ENCODE measurements at places on chromosomes 12 and 14. TPM values are rescaled to one million over a fixed set of nuclear protein-coding genes. Genes with fewer than 3 reads are reported as not detected.

- no peak for DNase-seq
Observed at GRCh38 chr14:98906123-98906995, 365.6 kb downstream of the BCL11B start.

Gene TBX3
- 64.0 TPM for polyA plus RNA-seq

DNA sequence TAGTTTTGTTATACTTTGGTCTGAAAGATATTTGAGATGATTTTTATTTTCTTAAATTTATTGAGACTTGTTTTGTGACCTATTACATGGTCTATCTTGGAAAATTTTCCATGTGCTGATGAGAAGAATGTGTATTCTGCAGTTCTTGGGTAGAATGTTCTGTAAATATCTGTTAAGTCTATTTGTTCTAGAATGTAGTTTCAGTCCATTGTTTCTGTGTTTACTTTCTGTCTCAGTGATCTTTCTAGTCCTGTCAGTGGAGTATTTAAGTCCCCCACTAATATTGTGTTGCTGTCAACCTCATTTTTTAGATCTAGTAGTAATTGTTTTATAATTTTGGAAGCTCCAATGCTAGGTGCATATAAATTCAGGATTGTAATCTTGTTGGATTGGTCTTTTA lies 30.4 kb upstream of the SCAF11 start:
- no peak for DNase-seq

DNA sequence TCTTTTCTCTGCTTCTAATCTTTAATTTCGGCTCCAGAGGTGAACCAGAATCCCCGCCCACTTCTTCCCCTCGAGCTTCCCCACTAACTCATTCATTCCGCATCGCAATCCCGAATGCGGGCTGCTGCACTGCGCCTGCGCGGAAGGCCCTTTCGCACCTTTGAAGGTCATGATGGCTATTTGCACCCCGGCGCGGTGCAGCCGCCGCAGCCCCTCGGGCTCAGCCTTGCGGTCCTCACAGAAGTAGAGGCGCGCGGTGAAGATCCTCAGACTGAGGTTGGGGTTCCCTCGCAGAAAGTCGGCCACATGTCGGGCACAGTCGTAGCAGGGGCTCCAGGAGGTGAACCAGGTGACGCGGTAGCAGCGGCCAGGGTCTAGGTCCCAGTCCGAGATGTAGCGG lies 7.6 kb downstream of the AICDA start:
- no peak for DNase-seq

DNA sequence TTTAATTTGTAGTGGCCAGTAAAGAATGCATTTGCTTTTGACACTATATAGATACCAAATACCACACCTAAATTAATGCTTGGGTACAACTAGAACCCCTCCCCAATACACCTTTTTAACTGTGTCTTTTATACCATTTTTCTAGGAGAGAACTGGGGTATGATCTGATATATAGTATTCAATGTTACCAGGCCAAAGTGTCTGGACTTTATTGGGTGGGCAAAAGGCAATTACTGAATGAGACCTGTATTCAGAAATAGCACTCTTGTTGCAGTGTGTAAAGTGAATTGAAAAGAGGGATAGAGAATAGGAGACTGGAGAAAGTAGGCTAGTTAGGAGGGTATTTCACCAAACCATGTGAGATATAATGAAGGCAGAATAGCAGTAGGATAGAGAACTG lies 74.4 kb downstream of the SEC23A start:
- DNase-seq: no peak

Gene C3AR1
- 3.1 TPM for polyA plus RNA-seq

Gene SIX4
- polyA plus RNA-seq: 7.8 TPM

Gene GPHB5
- polyA plus RNA-seq: not detected

- no peak for DNase-seq
Observed at GRCh38 chr14:104108570-104109541, 23.4 kb downstream of the ASPG start.

Gene SSPN
- polyA plus RNA-seq: 14.3 TPM

- DNase-seq: no peak
Observed at GRCh38 chr12:7758766-7759140, 6.3 kb upstream of the NANOGNB start.

Data from renal cortex interstitium (tissue), 15 donors.